ENCODE measurements at places on chromosomes 3 and 15.

DNA sequence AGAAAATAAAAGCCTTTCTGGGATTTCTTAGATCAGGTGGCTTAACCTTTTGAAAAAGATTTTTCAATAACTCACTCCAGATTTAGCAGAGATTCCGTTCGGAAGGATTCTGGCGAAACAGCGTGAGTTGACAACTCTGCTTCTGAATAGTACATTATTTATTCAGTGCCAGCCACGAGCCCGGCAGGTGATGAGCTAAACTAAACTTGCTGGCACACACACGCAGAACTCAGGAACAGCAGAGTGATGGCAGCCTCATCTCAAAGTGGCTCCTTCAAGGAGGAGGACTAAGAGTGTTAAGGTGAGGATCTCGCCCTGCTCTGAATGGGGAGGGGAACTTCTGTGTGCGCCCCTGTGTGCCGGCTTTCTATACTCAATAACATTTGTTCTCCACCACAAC is 114.3 kb downstream of the FAM43A start:
- DNase-seq: no peak

GRCh38 chr15:32861761-32862160 is 144.0 kb downstream of the GREM1 start:
- no peak for DNase-seq

DNA sequence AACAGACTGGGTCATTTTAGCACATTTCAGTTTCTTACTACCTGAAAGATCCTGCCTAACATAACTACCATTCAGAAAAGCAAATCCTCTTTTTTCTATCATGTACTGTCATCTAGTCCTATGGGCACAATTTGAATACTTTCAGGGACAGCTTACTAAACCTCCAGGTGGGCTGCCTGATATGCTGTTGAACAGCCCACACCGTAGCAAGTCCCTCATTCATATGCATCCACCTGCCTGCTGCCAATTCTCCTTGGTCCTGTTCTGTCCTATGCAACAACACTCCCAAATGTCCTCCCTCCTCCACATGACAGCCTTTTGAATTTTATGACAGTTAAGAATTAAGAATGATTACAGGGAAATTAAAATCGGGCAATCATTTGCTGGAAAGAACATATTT is 137.9 kb downstream of the KCNAB1 start:
- DNase-seq: no peak

GRCh38 chr3:14467814-14468620 is 65.6 kb downstream of the SLC6A6 start:
- DNase-seq: no peak

DNA sequence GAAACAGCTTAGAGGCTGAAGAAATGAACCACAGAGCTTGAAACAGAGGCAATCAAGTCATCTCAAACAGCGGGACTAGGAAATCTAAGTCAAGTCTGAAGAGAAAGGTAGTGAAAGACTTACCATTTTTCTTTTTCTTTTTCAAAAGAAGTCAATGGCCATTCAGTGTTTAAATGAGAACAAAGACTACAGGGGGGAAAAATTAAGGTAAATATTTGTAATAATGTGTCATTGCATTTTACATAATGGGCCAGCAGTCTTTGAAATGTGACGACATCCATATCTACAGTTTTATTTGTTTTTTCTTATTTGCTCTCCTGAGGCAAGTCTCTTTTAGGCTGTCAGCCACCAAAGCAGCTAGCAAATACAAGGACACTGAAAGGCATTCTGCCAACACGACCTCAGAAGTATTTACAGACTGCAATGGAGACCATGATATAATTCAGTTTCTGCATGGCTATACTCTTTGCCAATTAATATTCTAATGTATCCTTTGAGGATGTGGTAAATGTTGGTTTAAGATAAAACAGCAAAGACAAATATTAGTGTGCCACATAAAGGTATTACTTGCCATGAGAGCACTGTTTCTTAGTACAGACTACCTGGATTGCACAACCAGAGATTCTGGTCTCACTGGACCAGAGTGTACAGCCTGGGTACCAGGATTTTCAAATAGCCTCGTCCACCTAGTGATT is 307.0 kb upstream of the THBS1 start:
- no peak for DNase-seq

All from cortex of kidney (tissue), 1 donor.